ENCODE measurements at places on chromosomes 12 and 14.

DNA sequence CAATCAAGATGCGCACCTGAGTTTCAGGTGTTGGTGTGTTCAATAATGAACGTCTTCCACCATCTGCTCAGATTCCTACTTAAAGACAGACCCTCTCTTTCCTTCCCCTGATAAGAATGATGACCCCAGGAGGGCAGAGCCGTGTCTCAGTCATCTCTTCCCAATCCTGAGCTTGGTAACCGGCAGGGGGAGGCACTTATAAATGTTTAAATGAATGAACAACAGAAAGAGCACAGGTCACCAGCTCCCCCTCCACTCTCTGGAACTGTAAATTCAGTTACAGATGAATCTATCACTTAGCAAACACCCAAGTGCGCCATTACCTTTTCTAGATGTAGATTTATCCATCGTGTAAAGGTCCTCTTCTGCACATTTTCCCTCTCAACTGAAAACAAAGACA, 72.4 kb upstream of the DICER1 start:
- no peak for DNase-seq

GRCh38 chr12:13980538-13981295, 685 bp downstream of the GRIN2B start:
- peak; percentile 66 for DNase-seq

DNA sequence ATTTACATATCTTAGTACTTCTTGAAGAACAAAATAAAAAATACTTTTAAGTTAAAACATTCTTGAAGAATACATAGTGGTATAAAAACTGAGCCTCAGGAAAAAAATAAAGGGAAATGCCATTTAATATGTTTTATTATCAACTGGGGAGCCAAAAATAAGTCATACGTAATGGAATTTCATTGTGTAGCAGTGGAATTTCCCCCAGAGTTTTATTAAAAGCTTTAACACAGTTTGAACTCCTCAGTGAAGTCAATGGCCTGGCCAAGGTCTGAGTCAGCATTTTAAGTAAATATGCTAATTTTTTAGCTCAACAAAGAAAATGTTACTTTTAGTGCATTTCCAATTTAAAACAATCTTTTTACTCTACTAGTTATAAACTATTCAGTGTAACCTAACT, 350.1 kb upstream of the ATP2B1 start:
- DNase-seq, result no peak

- DNase-seq, result no peak
Observed at GRCh38 chr12:103799504-103799856, 41.6 kb downstream of the NT5DC3 start.

- no peak for DNase-seq
Observed at GRCh38 chr12:122545855-122546254, 18.8 kb downstream of the KNTC1 start.

DNA sequence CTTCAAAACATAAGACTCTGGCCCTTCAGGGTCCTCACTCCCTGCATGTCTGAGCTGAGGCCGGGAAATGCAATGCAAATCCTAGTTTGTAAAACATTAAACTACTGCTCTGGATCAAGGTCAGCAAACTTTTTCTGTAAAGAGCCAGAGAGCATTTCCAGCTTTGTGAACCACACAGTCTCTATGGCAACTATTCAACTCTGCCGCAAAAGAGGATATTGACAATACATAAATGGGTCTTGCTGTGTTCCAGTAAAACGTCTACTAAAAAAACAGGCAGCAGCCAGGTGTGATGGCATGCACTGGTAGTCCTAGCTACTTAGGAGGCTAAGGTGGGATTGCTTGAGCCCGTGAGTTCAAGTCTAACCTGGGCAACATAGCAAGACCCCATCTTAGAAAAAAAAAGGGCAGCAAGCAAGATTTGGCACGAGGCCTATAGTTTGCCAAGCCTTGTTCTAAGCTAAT, 22.3 kb downstream of the DDX24 start:
- DNase-seq, result peak; percentile 4

GRCh38 chr12:6692888-6693287, 3.7 kb upstream of the ZNF384 start:
- DNase-seq, result peak; percentile 13

DNA sequence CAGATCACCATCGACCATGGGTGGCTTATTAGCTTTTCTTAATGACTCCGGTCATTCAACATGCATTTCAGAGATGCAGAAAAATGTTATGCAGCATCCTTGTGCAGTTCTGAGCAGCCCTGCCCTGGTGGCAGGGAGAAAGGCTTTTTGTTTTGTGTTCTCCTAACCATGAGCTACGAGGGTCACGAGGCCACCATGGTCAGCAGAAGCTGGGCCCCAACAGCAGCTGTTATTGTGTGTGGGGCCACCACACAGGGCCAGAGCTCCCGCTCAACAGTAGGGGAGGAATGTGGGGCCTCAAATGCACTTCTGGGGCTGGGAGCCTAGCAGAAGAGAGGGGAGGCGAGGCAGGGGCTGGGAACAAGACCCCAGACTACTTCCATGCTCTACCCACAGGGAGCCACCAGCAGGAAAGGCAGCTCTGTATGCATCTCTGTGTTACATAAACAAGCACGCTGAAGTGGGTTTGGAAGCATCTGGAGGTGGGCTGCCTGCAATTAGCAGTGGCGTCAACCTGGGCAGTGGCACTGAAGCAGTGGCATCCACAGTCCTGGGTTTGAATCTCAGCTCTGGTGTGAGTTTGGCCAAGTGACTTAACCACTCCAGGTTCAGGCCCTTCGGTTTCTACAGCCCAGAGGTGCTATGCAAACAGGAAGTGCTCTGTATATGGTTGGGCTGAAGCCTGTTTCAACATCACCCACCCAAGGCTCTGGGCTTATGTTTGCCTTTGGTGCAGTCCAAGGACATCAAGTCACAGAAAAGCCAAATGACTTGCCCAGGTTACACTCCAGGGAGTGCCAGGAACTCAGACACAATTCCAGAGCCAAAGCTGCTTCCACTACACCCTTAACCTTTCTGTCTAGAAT, 16.3 kb downstream of the GLTP start:
- peak; percentile 93 for DNase-seq

DNA sequence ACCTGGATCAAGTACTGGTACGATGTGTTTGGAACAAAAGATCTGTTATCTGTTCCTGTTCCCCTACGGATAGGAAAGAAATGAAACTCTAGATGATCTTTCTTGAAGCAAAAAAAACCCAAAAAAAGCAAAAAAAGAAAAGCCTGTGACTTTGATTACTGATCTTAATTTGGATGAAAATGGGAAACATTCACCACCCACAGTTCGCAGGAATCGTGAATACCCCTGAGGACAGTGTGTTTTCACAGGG, 138.7 kb upstream of the LMNTD1 start:
- no peak for DNase-seq

- DNase-seq, result peak; percentile 76
Observed at GRCh38 chr14:69614592-69614991, 3.2 kb downstream of the SUSD6 start.

DNA sequence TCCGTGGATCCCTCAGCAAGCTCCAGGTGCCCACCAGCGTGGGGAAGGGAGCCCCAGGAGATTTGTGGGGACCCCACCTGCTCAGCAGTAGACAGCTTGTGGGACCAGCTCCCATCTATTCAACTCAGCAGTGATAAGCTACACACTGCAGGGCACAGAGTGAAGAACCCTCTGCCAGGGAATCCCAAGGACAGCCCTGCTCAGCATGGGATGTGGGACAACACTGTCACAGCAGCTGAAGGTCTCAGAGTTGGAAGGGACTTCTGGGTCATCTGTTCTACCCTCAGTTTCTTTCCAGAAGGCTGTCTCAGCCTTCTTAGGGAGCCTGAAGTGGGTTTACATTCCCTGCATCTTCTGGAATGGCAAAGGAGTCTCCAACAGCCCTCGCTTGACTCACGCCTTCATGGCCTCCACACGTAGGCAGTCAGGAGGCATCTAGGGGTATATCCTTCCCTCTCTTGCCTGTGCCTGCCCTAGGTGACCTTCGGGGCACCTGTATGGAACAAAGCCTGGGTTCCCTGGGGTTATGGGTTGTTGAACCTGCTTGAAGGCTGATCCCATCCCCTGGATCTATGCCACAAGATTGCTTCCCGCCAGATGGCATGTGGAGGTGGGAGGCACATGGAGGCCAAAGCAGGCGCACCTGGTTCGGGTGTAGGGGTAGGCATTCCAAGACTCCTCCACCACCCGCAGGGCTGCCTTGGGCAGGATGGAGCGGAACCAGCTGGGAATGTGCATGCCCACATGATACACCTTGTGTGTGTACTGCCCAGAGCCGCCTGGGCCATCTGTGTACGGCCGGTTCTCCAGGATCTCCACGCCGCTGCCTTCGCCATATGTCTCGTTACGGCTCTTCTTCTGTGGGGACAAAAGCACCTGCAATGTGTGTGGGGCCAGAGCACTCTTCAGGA, 33.0 kb downstream of the ARL6IP4 start:
- DNase-seq, result no peak

- no peak for DNase-seq
Observed at GRCh38 chr12:85424581-85425348, 144.7 kb downstream of the ALX1 start.

- peak; percentile 87 for DNase-seq
Observed at GRCh38 chr14:95313707-95314106, 6.0 kb downstream of the CLMN start.

DNA sequence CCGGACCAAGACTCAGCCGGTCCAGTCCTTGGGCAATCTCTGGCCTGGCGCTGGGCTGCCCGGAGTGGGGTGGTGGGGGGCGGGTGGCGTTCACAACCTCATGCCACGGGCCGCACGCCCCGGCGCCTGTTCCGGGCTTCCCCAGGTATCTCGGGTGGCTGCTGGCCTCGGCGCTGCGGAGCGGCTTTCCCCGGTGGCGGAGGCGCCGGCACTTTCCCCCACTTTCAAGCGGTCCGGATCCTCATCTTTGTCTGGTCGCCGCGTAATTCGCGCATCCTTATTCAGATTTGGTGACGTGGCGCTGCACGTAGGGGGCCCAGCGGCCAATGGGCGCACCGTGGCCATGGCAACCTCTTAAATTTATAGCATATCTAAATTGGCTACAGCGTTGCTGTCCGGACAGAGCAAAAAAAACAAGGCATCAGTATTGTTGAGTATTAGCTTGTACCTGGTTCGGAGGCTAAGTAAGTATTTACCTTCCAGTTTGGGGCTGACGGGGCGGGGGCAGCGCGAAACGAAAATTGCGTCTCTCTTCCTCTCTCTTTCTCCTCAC, at the start of gene LHX5:
TSS of gene LHX5 (minus strand) at position 253 of the 553 bp plus-strand sequence. CDS start 373 bp downstream, outside the sequence.
- no peak for DNase-seq

DNA sequence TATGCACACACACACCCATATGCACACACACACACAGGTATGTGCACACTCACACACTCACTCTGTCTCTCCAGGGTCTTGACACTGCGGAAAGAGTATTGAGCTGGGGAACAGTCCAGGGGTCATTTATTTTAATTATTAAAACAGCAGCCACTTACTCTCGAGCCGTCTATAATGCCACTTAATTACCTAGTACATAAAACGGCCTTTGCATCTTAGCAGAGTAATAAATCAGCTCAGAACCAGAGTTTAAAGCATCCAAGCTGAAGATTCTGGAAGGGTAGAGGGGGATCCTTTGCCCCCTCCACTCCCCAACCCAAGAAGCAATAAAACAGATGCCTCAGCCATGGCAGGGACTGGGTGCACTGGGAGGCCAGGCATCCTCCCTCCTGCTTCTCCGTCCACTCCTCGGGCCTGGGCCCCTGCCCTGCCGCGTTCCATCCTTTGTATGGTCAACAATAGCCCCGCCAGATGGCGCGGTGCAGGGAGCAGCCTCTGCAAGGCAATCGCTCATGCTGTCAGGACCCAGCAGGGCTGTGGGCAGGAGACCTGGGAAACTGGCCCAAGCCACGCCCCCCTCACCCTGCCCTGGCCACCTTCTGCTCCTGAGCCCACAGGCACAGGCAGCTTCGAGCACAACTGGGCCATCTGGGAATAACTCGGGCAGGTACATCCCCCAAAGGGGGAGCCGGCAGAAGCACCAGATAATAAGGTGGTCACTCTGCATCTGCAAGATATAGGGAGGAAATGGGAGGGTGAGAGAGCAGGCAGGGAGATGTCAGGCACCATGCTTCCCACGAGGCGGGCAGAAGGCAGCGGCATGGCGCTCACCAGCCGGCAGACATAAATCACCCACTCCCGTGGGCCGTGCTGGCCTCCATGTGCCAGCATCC, 40.9 kb downstream of the CCDC85C start:
- DNase-seq, result peak; percentile 86

DNA sequence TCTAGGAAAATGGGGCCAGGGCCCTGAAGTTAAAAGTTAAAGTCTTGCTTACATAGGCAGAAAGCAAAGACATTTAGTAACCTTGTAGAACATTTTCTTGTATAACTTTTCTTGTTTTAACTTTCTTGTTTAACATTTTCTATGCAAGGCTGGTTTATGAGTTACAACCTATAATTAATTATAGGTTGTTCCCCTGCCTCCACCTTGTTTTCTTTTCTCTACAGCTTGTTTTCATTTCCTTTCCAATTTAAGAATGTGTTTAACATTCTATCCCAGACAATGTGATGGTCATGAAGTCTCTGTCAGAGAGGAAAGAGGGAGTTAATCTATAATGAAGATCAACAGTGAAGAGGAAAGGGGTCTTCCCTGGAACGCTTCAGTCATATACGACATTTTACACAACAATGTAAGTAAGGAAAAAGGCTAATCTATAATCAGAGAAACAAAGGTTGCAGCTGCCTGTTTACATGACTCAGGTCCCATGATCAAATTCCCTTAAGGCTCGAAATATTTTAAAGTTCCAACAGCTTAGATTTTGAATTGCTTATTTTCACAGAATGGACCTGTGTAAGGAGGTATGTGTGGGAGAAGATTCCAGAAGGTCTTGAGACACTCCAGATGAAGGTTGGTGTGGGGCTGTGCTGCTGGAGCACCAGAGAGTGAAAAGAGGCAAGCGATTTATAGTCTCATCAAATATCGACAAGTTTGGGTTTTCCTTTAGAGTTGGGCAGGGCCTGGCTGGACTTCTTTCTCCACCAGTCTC, 34.2 kb upstream of the TCL1B start:
- no peak for DNase-seq

DNA sequence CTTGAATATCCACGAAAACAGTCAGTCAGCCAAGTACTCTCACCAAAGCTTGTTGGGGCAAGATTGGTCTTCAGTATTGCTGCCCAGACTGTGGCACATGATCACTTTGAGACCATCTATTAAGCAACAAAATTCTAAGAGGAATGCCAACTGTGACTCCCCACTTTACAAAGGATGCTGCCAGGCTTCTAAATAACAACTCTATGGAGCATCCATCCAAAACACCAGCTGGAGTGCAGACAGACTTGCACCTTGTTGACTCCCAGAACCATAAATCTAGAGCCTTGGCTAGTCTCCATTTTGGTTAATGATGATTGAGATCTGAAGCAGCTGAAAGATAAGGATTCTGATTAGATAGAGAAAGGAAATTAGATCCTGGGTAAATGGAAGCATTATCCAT, 132.8 kb downstream of the DIO2 start:
- DNase-seq, result no peak

DNA sequence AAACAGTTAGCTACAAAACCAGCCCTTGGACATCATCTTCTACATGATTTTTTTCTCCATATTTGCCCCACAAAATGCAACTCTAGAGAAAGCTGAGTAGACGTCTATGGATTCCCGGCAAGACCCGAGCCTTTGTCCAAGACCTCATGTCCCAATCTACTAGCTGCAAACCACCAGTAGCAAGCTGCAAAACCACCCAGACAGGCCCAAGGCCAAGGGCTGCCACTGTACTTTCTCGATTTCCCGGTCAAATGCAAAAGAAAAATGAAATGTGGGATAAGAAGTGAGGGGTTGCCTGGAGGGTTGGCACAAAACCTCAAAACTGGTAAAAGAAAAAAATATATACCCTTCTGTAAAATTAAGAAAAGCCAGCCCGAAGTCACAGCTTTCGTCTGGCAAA, 2.9 kb upstream of the SIX6 start:
- no peak for DNase-seq

Measured in Ammon's horn (tissue), 1 donor.